Neural progenitor cell (in vitro differentiated cells): ENCODE measurements at places on chromosomes 3 and 15. TPM values are rescaled to one million over a fixed set of nuclear protein-coding genes. Genes with fewer than 3 reads are reported as not detected.

The MKRN2OS gene
- not detected in 2 replicates for total RNA-seq

DNA sequence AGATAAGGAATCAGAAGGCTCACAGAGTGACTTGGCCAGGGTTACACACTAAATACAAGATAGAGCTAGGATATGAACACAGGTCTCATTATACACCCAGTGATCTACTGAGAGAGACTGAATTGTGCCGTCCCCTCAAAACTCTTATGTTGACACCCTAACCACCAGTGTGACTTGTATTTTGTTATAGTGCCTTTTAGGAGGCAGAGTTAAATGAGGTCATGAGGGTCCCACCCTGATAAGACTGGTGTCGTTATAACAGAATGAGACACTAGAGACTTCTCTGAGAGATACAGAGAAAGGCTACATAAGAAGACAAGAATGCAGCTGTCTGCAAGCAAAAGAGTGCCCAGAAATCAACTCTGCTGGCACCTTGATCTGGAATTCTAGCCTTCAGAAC lies 12.6 kb downstream of the KPNA1 start:
- H3K27me3 ChIP-seq: no peaks in the 10 kb centered on the region
- no peak overlapping the region for H3K4me3 ChIP-seq
- no peaks in the 10 kb centered on the region for H3K36me3 ChIP-seq
- H3K4me1 ChIP-seq: peaks cover 7% of the 10 kb centered on the region
- no peak for DNase-seq
- H3K27ac ChIP-seq: no peak overlapping the region

DNA sequence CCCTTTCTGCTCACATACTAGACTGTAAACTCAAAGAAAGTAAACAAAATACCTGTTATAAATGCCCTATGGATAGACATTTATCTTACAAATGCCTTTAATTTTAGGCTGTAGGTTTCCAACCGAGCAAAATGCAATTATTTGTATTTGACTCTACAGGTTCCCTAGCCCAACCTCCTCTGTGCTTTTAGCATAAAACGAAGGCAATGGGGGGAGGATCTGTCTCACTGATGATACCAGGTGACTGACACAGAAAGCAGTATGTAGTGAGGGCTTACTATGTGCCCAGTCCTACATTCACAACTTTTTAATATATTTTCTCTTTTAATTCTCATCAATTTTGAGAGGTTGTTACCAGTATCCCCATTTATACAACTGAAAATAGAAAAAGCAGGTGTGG lies 87.4 kb downstream of the OXNAD1 start:
- H3K27me3 ChIP-seq: no peaks in the 10 kb centered on the region
- DNase-seq: no peak
- peaks cover 4% of the 10 kb centered on the region for H3K4me1 ChIP-seq
- no peaks in the 10 kb centered on the region for H3K36me3 ChIP-seq
- no peak overlapping the region for H3K27ac ChIP-seq

DNA sequence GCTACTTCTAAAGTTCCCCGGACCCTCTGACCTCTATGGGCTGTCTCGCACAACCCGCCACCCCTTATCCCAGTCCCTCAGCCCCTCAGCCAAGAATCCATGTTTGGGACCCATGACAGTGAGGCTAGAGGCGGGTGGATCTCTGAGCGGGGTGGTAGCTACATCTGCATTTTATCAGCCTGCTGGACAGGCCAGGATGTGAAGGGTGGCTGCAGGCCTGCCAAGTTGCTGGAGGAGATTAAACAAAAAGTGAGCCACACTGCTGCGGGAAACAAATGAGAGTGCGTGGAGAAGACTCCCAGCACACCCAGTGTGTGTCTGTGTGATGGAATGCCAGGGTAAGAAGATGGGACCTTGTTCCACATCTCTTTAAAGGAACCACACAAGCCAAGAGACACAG lies 51.1 kb upstream of the SPATA12 start:
- DNase-seq: no peak
- no peaks in the 10 kb centered on the region for H3K36me3 ChIP-seq
- H3K27ac ChIP-seq: no peak overlapping the region
- no peak overlapping the region for H3K4me3 ChIP-seq
- no peaks in the 10 kb centered on the region for H3K27me3 ChIP-seq

- H3K27me3 ChIP-seq: no peaks in the 10 kb centered on the region
- no peak overlapping the region for H3K4me3 ChIP-seq
- DNase-seq: no peak
- no peaks in the 10 kb centered on the region for H3K36me3 ChIP-seq
These were observed 45.4 kb downstream of the LIPC start for GRCh38 chr15:58477170-58477569.

- H3K4me1 ChIP-seq: peaks cover 11% of the 10 kb centered on the region
- DNase-seq: no peak
- no peaks in the 10 kb centered on the region for H3K27me3 ChIP-seq
- no peak overlapping the region for H3K4me3 ChIP-seq
- no peak overlapping the region for H3K27ac ChIP-seq
These were observed 1.8 kb downstream of the SEMA4B start for GRCh38 chr15:90202929-90203328.

GRCh38 chr15:85282504-85283115 lies 97.8 kb upstream of the AKAP13 start:
- no peaks in the 10 kb centered on the region for H3K4me1 ChIP-seq
- DNase-seq: no peak
- no peak overlapping the region for H3K27ac ChIP-seq
- no peak overlapping the region for H3K4me3 ChIP-seq

The CD200 gene
- total RNA-seq: 41.5 and 48.4 TPM in 2 replicates

DNA sequence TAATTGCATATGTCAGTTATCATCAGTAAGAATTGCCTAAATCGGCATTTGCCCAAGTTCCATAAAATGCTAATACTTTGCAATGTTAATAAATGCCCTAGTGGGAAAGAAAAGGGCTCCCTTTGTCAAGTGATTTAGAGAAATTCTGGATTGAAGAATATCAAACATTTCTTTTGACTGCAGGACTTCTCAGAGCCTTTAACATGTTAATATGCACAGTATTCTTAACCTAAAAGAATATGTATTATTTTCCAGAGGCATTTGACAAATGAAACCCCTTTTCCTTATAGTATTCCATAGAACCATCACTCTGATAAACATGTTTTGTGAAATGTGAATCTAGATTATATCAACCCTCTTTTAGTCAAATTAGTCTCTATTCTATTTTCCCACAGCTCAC lies 452.2 kb upstream of the WNT5A start:
- DNase-seq: no peak
- H3K36me3 ChIP-seq: no peaks in the 10 kb centered on the region
- H3K4me3 ChIP-seq: no peak overlapping the region
- no peak overlapping the region for H3K27ac ChIP-seq
- H3K27me3 ChIP-seq: no peaks in the 10 kb centered on the region
- no peaks in the 10 kb centered on the region for H3K4me1 ChIP-seq

DNA sequence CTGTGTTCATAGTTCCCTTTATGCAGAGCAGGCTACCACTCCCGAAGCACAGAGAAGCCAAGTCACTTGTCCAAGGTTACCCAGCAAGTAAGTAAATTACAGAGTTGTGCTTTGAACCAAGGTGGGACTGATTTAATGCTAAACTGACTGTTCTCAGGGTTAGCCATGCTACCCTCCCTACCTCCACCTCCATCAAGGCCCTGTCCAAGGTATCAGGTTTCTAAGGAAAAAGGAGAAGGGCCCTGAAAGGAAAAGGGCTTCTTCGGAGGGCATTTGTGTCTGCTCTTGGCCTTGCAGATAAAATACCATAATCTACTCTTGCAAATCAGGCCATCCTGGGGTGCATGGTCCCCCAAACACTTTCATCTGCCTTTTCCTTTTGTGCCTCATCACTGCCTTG lies 288.1 kb upstream of the LRRFIP2 start:
- no peak overlapping the region for H3K27ac ChIP-seq
- no peak for DNase-seq
- no peaks in the 10 kb centered on the region for H3K27me3 ChIP-seq
- H3K36me3 ChIP-seq: no peaks in the 10 kb centered on the region
- no peak overlapping the region for H3K4me3 ChIP-seq

GRCh38 chr15:73146419-73146818 lies 94.2 kb downstream of the NEO1 start:
- H3K4me3 ChIP-seq: no peak overlapping the region
- no peaks in the 10 kb centered on the region for H3K4me1 ChIP-seq
- no peak for DNase-seq
- peaks cover 4% of the 10 kb centered on the region for H3K36me3 ChIP-seq

- H3K36me3 ChIP-seq: no peaks in the 10 kb centered on the region
- no peak for DNase-seq
- H3K27ac ChIP-seq: no peak overlapping the region
- no peak overlapping the region for H3K4me3 ChIP-seq
- H3K27me3 ChIP-seq: no peaks in the 10 kb centered on the region
These were observed 48.7 kb downstream of the BFSP2 start for GRCh38 chr3:133448478-133449122.

The C2CD4A gene
- total RNA-seq: not detected in 2 replicates

DNA sequence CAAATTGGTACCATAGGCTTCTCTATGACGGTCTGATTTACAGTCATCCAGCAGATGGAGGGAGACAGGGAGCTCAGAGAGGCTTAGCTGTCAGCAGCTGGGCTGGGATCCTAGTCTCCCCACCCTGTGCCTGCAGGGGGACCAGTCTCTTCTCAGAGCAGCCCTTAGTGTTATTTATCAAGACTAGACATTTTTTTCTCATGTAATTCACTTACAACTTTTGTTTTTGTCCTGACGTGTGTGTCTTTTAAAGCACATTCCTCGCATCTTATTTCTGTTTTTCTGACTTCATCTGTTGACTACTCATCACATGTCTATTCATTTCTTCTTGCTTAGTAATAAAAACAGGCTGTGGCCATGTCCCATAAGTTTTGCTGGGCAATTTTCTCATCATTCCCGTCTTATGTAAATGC lies 116.1 kb downstream of the KLF13 start:
- peak; percentile 52 for DNase-seq
- H3K4me3 ChIP-seq: no peak overlapping the region
- no peak overlapping the region for H3K27ac ChIP-seq
- peaks cover 28% of the 10 kb centered on the region for H3K27me3 ChIP-seq

The OXNAD1 gene
- 18.1 and 28.7 TPM in 2 replicates for total RNA-seq

GRCh38 chr15:87348746-87349145 lies 907.8 kb downstream of the NTRK3 start:
- DNase-seq: no peak
- H3K4me1 ChIP-seq: peaks cover 3% of the 10 kb centered on the region
- H3K4me3 ChIP-seq: no peak overlapping the region

DNA sequence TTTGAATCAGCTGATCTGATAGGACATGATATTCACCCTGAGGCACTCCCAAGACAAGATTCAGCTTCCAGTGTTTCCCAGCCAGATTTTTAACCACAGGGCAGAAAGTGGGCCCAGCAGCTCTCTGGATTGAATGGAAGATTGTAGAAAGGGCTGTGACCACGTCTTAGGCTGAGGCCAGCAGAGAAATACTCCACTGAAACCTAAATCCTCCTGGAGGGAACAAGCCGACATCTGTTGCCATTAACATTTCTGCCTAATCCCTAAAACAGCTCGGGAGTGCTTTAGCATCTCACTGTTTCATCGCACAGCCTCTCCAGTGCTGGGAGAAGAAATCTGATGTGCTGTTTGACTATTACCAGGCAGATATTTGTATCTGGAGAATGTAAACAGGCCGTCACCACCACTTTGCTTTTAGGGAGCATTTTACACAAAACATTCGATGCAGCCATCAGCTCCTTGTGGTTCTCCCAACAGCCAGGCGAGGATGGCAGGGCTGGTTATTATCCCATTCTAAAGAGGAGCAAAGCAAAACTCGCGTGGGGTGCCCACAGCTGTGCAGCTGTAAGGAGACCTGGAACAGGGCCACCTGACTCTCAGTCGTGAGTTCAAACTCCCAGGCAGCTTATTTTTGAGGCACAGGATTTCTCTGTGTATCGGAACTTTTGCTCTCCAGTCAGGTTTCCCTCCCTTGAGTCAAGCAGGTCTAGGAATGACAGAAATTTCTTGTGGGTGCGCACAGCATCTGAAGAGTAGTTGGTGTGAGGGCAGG lies 117.4 kb downstream of the LIPC start:
- H3K27me3 ChIP-seq: no peaks in the 10 kb centered on the region
- no peaks in the 10 kb centered on the region for H3K36me3 ChIP-seq
- no peak overlapping the region for H3K4me3 ChIP-seq
- no peak for DNase-seq
- no peak overlapping the region for H3K27ac ChIP-seq

GRCh38 chr3:60754617-60755016 lies 496.6 kb downstream of the FHIT start:
- H3K27ac ChIP-seq: no peak overlapping the region
- H3K4me3 ChIP-seq: no peak overlapping the region
- no peak for DNase-seq
- peaks cover 39% of the 10 kb centered on the region for H3K4me1 ChIP-seq
- no peaks in the 10 kb centered on the region for H3K27me3 ChIP-seq

GRCh38 chr3:15108869-15109268 lies 9.9 kb upstream of the RBSN start:
- H3K36me3 ChIP-seq: no peaks in the 10 kb centered on the region
- H3K4me1 ChIP-seq: no peaks in the 10 kb centered on the region
- no peaks in the 10 kb centered on the region for H3K27me3 ChIP-seq

The DHX36 gene
- 70.8 and 91.8 TPM in 2 replicates for total RNA-seq

- H3K4me1 ChIP-seq: peaks cover 17% of the 10 kb centered on the region
- no peak for DNase-seq
- H3K27me3 ChIP-seq: no peaks in the 10 kb centered on the region
- no peak overlapping the region for H3K4me3 ChIP-seq
- H3K36me3 ChIP-seq: no peaks in the 10 kb centered on the region
These were observed 11.4 kb downstream of the CRABP1 start for GRCh38 chr15:78351539-78351938.

GRCh38 chr3:170467007-170467406 lies 48.3 kb downstream of the CLDN11 start:
- no peak overlapping the region for H3K4me3 ChIP-seq
- H3K27ac ChIP-seq: no peak overlapping the region
- H3K4me1 ChIP-seq: peaks cover 28% of the 10 kb centered on the region
- H3K36me3 ChIP-seq: no peaks in the 10 kb centered on the region
- no peak for DNase-seq
- no peaks in the 10 kb centered on the region for H3K27me3 ChIP-seq

DNA sequence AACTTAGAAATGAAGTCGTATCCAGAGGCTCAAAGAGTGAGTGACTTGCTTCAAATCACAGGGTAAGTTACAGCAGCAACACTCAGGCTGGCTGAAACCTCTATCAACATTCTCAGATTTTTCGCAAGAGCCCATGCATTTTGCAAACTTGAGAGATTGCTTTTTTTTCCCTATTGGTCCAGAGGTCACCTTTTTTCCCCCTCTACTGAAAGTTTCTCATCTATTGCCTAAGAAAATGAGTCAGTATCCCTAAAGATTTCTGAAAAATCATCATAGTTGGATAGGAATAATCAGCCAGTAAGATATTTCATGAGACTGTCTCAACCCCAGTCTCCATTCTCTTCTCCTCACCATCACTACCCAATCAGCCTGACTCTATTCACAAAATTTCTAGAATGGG lies 410.6 kb downstream of the FOXP1 start:
- no peaks in the 10 kb centered on the region for H3K27me3 ChIP-seq
- no peak overlapping the region for H3K4me3 ChIP-seq
- DNase-seq: no peak
- H3K36me3 ChIP-seq: no peaks in the 10 kb centered on the region
- peaks cover 15% of the 10 kb centered on the region for H3K4me1 ChIP-seq

The ALPK3 gene
- total RNA-seq: 5.4 and 9.5 TPM in 2 replicates
